H1 (cell line): ENCODE measurements at places on chromosomes 5 and 9.

GRCh38 chr5:170327168-170327567 lies 29.6 kb upstream of the LCP2 start:
- H3K4me1 ChIP-seq: peaks cover 2% of the 10 kb centered on the region
- no peaks in the 10 kb centered on the region for H3K27me3 ChIP-seq
- no peak for DNase-seq
- H3K36me3 ChIP-seq: no peaks in the 10 kb centered on the region
- H3K4me3 ChIP-seq: no peak overlapping the region

DNA sequence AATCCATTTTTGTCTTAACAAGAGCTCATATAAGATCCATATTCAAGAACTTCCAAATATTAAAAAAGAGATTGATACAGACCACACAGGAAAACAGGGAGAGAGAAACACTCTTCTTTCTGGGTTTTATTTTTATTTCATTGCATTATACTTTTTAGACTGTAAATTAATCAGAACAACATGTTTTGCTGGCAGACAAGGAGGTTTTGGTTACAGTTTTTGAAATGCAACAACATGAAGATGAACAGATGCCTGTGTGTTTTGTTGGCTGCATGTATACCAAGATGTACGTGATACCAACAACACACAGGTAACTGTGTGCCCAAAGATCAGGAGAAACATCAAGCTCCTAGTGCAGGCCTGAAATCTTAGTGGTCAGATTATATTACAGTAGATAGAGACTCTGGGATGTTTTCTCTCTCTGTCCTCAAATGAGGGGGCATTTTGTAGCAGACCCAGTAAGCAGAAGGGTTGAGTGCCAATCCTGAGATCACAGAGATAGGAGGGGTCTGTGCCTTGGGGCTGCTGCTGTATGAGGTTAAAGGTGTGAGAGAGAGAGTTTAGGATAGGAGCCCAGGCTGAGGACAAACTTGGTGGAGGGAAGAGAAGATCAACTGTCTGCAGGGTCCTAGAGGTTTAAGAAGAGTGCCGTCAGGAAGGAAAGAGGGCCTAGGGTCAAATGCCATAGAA lies 152.2 kb downstream of the DCP2 start:
- H3K27ac ChIP-seq: no peak overlapping the region
- H3K4me1 ChIP-seq: no peaks in the 10 kb centered on the region
- H3K36me3 ChIP-seq: no peaks in the 10 kb centered on the region
- H3K27me3 ChIP-seq: no peaks in the 10 kb centered on the region
- no peak overlapping the region for H3K4me3 ChIP-seq

- no peaks in the 10 kb centered on the region for H3K27me3 ChIP-seq
- DNase-seq: no peak
- no peaks in the 10 kb centered on the region for H3K36me3 ChIP-seq
Measured at GRCh38 chr9:119369680-119370366, 588 bp upstream of the BRINP1 start.

- peaks cover 18% of the 10 kb centered on the region for H3K4me1 ChIP-seq
- H3K4me3 ChIP-seq: no peak overlapping the region
- DNase-seq: no peak
- no peaks in the 10 kb centered on the region for H3K36me3 ChIP-seq
Measured at GRCh38 chr9:133560311-133560710, 25.8 kb downstream of the ADAMTSL2 start.

- H3K36me3 ChIP-seq: no peaks in the 10 kb centered on the region
- H3K27me3 ChIP-seq: no peaks in the 10 kb centered on the region
- H3K4me1 ChIP-seq: no peaks in the 10 kb centered on the region
- no peak overlapping the region for H3K27ac ChIP-seq
- no peak for DNase-seq
Measured at GRCh38 chr5:25701936-25702335, 1057.2 kb upstream of the CDH10 start.

DNA sequence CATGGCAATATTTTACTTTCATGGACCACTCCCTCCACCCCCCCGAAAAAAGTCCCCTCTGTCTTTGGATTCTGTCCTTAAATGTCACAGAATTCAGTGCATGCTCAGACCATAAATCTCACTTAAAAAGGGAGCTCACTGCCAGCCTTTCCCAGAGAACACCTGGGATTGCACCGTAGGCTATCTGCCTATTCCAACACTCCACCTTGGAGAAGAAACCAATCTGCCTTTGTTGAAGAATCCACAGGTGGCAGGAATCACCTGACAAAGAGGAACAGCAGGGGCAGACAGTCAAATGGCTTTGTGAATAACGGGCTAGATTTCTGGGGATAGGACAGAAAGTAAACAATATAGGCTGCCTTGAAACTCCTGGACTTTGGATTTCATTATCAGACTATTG lies 306.7 kb upstream of the BRINP1 start:
- DNase-seq: no peak
- H3K36me3 ChIP-seq: no peaks in the 10 kb centered on the region
- H3K27me3 ChIP-seq: no peaks in the 10 kb centered on the region
- peaks cover 2% of the 10 kb centered on the region; the same call in 1 of the 2 replicates for H3K4me1 ChIP-seq
- H3K27ac ChIP-seq: no peak overlapping the region

DNA sequence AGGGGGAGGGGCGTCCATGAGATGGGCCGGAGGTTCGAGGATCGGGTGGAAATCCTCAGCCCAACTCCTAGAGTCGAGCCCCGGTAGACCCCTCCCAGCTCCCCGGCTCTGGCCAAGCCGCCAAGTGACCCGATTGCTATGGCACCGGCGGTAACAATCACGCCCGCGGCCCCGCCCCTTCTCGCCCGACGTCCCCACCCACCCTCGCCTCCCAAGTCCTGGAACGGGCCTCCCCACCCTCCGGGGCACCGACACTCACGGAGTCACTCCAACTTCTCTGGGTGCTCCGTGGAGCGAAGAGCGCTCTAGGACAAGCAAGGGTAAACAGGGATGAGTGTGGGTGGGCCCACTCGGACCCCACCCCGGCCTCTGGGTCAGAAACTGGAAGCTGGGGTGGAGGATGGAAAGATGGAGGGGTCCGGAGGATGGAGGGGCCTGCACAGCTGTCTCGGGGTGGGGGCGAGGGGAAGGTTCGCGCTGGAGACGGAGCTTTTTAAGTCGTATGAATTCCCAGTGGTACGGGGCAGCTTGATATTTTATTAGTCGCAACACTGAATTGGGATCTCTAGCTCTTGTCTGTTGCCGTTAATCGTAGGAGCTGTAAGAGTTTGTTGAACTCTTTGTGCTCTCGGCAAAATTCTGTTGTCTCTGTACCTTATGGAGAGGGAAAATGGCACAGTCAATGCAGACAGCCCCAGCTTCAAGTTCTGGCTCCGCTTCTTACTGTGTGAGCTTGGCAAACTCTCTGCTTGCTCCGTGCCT lies at the start of gene SPACA9:
Gene SPACA9 (plus strand): TSS at position 204 of the 762 bp plus-strand sequence. CDS start 5,050 bp downstream, outside the sequence.
- H3K27me3 ChIP-seq: no peaks in the 10 kb centered on the region
- peak within 1 kb of the TSS; percentile 69 for H3K4me3 ChIP-seq
- no peak within 1 kb of the TSS for H3K27ac ChIP-seq
- H3K4me1 ChIP-seq: no peaks in the 10 kb centered on the region
- H3K36me3 ChIP-seq: no peaks in the 10 kb centered on the region

DNA sequence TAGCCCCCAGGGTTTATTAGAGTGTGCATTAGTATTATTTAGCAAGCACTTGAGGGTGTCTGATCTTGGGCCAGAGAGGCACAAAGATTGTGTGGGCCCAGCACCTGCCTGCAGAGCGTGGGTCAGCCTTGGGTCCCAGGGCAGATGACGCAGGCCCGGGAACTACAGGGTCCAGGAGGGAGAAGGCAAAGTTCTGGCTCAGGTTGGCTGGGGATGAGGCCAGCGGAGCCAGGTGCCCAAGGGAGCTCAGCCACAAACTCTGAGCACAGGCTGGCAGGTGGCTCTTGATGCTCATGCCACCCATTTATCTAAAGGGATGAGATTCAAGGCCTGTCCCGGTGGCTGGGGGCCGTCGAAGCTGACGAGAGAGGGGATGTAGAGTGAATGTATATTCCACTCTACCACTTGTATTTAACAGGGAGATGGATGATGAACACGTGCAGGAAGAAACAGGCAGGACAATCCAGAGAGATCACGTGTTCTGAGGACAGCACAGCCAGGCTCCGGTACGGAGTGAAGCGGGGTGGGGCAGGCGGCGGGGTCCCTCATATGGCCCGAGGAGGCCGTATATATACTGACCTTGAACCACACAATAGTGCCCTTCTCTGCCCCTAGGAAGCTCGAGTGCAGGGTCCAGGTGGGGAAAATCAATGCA lies 818 bp upstream of the OBP2A start:
- no peak overlapping the region for H3K27ac ChIP-seq
- H3K4me3 ChIP-seq: no peak overlapping the region
- DNase-seq: no peak
- no peaks in the 10 kb centered on the region for H3K36me3 ChIP-seq

GRCh38 chr5:14577971-14578370 lies 3.6 kb upstream of the OTULINL start:
- H3K36me3 ChIP-seq: no peaks in the 10 kb centered on the region
- H3K27ac ChIP-seq: no peak overlapping the region
- no peak for DNase-seq
- peaks cover 9% of the 10 kb centered on the region for H3K27me3 ChIP-seq
- no peaks in the 10 kb centered on the region for H3K4me1 ChIP-seq
- no peak overlapping the region for H3K4me3 ChIP-seq

DNA sequence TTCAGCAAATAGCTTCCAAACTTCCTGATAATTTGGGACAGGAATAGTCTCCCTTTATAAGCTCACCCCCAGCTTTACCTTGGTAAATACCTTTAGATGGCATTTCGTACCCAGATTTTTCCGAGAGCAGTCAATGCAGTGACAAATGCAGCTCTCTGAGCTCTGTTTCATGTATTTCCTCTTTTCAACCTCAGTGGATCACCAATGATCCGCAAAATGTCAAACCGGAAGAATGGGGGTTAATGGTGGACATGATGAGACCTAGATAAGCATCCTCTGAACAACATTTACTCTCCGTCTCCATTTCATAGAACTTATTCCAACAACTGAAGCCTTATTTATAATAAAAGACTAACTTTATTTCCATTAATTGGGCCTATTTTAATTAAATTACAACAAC lies 227.3 kb downstream of the MCTP1 start:
- DNase-seq: no peak
- no peak overlapping the region for H3K27ac ChIP-seq
- H3K4me1 ChIP-seq: no peaks in the 10 kb centered on the region
- no peaks in the 10 kb centered on the region for H3K27me3 ChIP-seq

DNA sequence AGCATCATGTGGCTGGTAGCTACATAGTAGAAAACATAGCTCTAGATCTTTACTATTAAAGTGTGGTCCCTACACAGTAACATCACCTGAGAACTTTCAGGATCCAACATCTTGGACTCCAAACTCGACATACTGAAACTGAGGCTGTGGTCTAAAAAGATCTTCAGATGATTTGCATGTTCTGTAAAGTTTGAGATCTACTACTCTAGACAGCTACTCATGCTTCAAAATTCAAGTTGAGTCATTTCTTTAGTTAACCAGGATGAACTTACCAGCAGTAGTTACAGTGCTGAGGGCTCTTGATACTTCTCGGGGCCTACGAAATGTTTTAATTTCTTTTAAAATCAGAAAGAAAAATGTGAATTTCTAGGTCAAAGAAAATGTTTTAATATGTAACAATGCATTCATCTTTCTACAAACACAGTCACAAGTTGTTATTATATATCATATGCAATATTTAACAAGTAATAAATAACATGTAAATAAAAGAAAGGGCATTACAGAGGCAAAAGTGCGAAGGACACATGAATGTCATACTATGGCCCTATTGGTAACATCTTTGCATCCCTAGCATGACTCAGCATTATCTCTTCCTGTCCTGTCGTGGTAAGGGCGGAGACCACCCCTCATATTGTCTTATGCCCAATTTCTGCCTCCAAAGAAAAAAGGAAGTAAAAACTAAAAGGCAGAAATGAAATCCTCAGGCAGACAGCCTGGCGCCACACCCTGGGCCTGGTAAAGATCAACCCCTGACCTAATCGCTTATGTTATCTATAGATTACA lies 563.9 kb upstream of the TLE4 start:
- H3K36me3 ChIP-seq: no peaks in the 10 kb centered on the region

GRCh38 chr5:102651466-102651865 lies 103.6 kb upstream of the PAM start:
- H3K27ac ChIP-seq: no peak overlapping the region
- H3K36me3 ChIP-seq: no peaks in the 10 kb centered on the region
- no peaks in the 10 kb centered on the region for H3K4me1 ChIP-seq
- H3K27me3 ChIP-seq: no peaks in the 10 kb centered on the region

- DNase-seq: no peak
- H3K27me3 ChIP-seq: no peaks in the 10 kb centered on the region
- H3K27ac ChIP-seq: no peak overlapping the region
- H3K4me1 ChIP-seq: no peaks in the 10 kb centered on the region
- H3K36me3 ChIP-seq: no peaks in the 10 kb centered on the region; the same call in 1 of the 2 replicates
Measured at GRCh38 chr5:84092738-84093137, 291.9 kb downstream of the EDIL3 start.

DNA sequence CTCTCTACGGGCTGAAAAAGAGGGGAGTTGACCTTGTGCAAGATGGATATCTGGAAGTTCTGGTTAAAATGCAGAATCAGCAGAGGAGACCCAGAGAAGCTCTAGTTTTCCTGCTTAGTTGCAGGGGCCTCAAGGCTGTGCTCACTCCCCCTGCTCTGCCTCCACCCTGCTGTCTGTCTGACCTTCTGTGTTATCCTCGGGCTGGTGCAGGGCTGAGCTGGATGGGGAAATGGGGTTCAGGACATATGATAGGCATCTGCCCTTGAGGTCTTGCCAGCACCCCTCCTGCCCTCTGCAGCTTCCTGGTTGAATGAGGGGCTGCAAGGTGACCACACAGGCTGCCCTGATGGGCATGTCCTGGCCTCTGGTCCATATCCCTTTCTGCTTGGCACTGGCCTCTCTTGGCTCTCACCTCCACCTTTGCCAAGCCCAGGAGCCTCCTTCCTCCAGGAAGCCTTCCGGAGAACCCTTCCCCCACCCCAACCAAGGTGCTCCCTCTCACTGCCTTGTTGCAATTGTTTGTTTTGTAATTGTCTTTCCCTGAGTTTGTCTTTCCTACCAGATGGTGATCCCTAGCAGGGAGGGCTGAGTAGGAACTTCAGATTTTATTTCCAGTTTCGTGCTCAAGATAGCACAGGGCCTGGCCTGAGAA lies 1.3 kb downstream of the TMEM268 start:
- peaks cover 4% of the 10 kb centered on the region; the same call in 1 of the 2 replicates for H3K27me3 ChIP-seq
- peak overlapping the region; percentile 38; the same call in 1 of the 2 replicates for H3K4me3 ChIP-seq
- no peaks in the 10 kb centered on the region for H3K36me3 ChIP-seq

- H3K36me3 ChIP-seq: peaks cover 45% of the 10 kb centered on the region; the same call in 1 of the 2 replicates
- H3K27ac ChIP-seq: no peak overlapping the region
- DNase-seq: no peak
- no peaks in the 10 kb centered on the region for H3K4me1 ChIP-seq
Measured at GRCh38 chr5:172345881-172346280, 62.3 kb upstream of the UBTD2 start.
